ENCODE measurements at places on chromosomes 2 and 18.

DNA sequence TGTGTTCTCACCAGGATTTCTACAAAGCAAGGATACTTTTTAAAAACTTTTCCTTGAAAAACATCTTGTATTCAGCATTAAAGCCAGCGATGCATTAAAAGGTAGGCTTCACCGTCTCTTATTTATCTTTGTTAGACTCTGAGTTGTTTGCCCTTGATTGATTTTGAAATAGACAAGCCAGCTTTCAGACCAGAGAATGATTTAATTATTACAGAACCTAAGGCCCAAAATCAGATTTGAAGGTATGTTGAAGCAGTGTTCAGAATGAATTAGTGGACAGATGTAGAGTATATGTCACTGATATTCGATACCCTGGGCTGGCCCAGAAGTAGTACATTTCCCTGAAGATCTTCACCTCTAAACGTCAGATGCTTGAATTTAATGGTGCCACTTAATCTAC is 136.4 kb downstream of the THSD7B start:
- DNase-seq = no peak

- no peak for DNase-seq
These were observed 5.6 kb upstream of the LAMA3 start for GRCh38 chr18:23683671-23684070.

- no peak for DNase-seq
These were observed 1.8 kb upstream of the SALL3 start for GRCh38 chr18:78977637-78978348.

GRCh38 chr2:238851761-238852160 is 3.9 kb downstream of the TWIST2 start:
- DNase-seq = no peak

GRCh38 chr2:224838335-224838734 is 122.2 kb upstream of the CCDC195 start:
- no peak for DNase-seq

GRCh38 chr18:58087928-58088690 is 44.1 kb downstream of the NEDD4L start:
- DNase-seq = no peak

DNA sequence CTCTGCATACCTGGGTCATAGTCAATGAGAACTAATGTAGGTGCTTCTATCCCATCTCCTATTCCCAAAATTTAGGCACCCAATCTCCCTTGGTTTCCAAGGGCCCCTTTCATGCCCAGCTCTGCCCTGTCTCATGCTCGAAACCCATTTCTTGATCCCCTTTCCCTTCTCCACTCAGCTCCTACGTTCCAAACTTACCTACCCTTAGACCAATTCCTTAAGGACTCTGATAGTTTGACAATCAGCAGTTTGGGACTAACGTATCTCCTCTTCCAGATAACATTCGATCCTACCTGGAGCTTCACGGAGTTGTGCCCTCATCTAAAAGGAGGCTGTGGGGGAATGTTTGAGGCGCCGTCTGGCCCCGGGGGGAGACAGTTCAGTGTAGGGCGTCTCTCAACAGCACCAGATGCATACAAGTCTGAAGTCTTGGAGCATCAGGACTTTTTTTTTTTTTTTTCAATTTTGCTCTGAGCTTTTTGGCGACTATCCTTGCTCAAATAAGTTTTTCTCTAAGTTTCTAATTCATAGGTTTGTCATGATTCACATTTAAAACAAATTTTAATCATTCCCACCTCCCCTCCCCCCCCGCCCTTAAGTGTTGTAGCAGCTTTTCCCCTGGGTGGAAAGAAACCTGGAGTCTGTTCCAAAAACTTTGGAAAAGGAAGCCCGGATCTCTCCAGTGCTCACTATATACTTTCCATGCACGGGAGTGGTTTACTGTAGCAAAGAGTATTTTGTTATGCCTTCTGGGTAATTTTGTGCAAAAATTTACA is 141.2 kb upstream of the LGALSL start:
- DNase-seq = no peak

Data from effector CD4-positive, alpha-beta T cell (primary cell).